Substantia nigra (tissue), 51 donors: ENCODE measurements at places on chromosomes 12 and 14.

- no peak for DNase-seq
Observed at GRCh38 chr12:47491516-47492305, 214.1 kb downstream of the RPAP3 start.

- no peak for DNase-seq
Observed at GRCh38 chr14:81449114-81449513, 49.0 kb upstream of the STON2 start.

DNA sequence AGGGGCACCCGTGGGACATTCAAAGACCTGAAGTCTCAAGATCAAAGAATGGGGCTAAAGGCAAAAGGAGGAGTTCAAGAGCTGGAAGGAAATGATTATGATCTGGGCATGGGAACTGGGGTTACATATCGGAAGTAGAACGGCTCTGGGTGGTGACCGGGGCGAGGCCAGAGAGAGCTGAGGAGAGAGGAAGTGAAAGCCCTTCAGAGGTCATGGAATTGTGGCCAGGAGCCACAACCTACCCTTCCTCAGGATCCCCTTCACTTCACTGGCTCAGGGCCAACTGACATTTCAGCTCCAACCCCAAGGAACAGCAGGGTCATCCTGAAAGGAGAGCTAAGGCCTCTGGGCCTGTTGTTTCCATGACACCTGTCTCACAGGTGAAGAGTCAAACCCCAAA is 57.8 kb downstream of the GALNT16 start:
- no peak for DNase-seq

- DNase-seq, result no peak
Observed at GRCh38 chr14:97832776-97833175, 1035.6 kb downstream of the VRK1 start.

- DNase-seq, result no peak
Observed at GRCh38 chr12:47729233-47729632, 3.9 kb upstream of the ENDOU start.

DNA sequence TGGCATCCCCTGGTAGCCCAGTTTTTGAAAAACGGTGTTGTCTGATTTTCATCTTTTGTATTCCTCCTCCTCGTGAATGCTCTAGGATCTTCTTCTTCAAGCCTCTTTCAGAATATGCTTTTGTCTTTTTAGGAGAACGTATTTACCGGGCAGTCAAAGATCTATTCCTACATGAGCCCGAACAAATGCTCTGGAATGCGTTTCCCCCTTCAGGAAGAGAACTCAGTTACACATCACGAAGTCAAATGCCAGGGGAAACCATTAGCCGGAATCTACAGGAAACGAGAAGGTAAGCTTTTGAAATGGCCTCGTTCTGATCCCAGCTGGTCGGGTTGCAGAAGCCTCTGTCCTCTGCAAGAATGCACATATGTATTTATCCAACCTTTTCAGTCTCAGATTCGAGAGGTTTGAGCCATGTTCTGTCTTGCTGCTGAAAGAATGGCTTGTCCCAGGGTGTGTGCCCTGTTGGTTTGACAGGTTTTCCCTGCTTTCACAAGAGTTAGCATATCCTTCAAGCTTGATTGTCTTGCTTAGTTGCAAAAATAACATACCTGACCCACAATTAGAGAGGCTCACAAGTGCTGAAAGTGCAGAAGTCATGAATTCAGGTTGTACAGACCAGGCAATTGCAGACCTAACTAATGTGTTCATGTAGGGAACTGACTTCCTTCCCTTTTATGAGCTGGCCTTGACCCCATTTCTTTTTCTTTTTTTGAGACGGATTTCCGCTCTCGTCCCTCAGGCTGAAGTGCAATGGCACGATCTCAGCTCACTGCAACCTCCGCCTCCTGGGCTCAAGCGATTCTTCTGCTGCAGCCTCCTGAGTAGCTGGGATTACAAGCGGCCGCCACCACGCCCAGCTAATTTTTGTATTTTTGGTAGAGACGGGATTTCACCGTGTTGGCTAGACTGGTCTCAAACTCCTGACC is 6.8 kb downstream of the KMT5A start:
- no peak for DNase-seq

DNA sequence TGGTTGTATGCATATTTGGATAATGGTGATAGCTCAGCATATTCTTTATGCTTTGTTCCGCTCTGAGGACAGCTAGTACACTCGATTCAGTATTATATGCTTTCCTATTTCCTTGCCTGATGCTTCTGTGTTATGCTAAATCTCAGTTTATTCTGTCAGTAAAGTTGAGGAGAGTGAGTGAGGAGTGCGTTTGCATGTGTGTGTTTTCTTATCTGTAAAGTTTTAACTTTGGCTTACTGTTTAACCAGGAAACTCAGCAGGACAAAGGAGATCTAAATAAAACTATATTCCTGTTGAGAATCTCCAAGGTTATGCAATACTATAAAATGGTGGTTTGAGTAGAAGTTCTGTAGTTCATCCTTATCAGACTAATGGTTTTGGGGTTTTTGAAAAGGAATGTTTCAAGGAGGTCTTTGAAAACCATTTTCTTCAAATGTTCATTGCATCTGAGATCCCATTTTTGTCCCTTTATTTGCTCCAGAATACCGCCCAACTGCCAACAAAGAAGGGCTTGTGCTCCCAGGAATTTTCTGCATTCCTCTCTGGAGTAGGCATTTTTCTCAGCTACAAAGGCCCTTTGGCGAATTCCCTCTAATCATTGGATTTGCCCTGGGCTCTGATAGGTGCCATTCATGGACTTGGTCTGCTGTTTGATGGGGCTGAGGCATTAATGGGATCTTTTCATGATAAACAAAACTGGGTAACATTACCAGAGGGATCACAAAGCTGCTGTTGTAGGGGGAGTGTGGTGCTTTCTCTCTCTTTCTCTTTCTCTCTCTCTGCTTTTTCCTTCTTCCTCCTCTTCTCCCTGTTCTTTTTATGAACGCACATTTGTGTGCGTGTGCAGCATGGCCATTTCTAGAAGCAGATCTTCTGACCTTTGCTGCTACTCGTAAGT is 71.7 kb downstream of the HMGA2 start:
- DNase-seq, result no peak

- no peak for DNase-seq
Observed at GRCh38 chr12:103729499-103729898, 111.5 kb downstream of the NT5DC3 start.

DNA sequence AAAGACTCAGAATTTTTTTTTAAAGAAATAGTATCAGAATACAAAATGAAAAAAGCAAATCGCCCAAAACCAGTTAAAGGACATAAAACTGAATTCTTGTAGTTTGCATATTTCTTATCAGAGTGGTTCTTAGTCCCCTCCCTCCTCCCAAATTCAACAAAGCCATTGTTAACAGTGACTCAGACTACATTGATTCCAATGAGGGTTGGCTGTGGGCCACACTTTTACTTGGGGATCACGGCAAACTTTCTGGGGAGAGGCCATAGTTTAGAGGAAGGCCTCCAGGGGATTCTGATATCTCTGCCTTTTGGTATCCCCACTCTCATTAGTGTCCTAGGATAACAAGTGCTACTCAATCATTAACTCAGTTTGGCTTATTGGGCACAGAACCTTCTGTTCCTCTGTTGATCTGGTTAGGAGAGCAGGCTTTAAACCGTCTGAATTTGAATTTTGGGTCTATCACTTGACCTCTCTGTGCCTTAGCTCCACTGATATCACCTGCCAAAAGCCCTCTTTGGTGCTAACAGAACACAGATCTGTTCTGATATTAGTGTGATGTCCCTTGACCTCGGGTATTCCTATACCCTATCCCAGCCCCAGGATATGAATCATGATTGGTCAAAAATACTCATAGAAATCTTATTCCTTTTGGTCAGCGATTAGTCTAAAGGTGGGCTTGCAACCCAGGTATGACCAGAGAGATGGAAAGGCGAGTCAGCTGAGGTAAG is 45.2 kb upstream of the APPL2 start:
- no peak for DNase-seq

- DNase-seq, result no peak
Observed at GRCh38 chr12:128449146-128449894, 182.3 kb downstream of the TMEM132C start.

DNA sequence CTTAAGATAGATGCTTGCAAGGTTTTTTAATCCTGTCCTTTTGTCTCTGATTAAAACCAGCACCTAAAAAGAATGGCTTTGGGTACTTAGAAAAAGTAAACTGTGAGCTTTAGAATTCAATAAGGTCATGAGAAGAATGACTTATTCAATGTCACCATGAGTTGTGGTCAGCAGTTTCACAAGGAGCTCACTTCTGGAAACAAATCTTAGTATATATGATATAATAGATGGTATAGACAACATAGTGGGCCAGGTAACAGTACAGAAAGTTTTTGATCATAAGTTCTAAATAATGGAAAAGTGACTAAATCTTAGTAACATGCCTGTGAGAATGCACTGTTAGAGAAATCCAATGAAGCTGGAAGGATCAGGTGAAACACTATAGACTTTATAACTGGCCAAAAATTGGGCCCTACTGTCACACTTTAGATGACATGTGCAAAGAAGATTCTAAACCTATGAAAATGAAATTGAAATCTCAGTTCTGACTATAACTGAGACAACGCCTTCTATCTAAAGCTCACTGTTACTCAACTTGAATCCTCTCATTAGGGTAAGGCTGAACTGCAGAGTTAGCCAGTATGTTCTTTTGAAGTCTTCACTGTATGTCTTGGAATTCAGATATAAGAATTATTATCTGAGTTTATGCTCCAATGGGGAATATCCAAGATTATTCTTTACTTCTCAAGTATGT is 42.4 kb upstream of the RAD51AP1 start:
- DNase-seq, result no peak

DNA sequence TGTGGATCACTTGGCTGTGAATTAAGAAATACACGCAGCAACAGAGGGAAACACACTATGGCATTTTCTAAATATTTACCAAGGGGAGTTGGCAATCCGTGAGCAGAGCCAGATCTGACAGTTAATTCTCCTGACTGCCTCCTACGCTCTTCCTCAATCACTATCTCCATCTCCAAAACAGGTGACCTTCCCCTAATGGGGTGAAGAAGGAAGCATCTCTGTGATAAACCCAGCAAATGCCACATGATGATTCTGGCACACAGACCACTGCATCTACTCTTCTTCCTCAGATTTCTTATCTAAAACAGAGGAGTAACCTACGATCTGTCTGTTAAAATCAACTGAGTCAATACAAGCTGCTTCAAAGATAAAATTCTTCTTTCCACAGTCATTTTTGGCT is 4.4 kb downstream of the SPTB start:
- DNase-seq, result no peak

DNA sequence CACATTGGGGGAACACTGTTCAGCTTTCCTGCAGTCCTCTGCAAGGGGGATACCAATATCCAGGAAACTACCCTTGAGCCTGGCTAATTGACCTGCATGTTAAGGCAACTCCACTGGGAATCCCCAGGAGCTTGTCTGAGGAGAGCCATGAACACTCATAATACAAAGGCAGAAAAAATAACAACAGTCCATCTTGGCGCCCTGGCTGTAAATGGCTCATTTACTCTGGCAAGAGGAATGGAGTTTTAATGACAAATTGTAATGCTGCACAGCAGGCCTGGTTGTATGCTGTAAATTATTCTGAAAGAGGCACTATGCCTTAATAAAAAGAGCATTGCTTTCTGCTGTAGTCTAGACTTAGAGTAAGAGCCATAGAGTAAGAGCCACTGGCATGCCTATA is 58.3 kb downstream of the SLC8A3 start:
- DNase-seq, result no peak

- no peak for DNase-seq
Observed at GRCh38 chr12:62698701-62699101, 232.1 kb downstream of the MON2 start.

GRCh38 chr12:87096082-87096585 is 839.9 kb upstream of the MGAT4C start:
- DNase-seq, result no peak

- DNase-seq, result no peak
Observed at GRCh38 chr14:60621386-60621785, 27.9 kb downstream of the SIX1 start.

- no peak for DNase-seq
Observed at GRCh38 chr12:131044136-131044535, 90.4 kb downstream of the ADGRD1 start.
